Activated naive CD4-positive, alpha-beta T cell treated with anti-CD3 and anti-CD28 coated beads, Interleukin-2, amount 10 ng/mL, durations not matched to agents 7 days and 5 days (primary cell): ENCODE measurements at places on chromosomes 4 and X.

- no peak for DNase-seq
- H3K4me3 ChIP-seq, result no peak overlapping the region
- H3K4me1 ChIP-seq, result no peaks in the 10 kb centered on the region
- H3K27me3 ChIP-seq, result no peaks in the 10 kb centered on the region
- H3K36me3 ChIP-seq, result peaks cover 5% of the 10 kb centered on the region
Measured at GRCh38 chr4:26441102-26441501, 49.2 kb downstream of the CCKAR start.

GRCh38 chr4:28313729-28314713 is 1453.4 kb downstream of the STIM2 start:
- no peak for DNase-seq
- no peaks in the 10 kb centered on the region for H3K27me3 ChIP-seq
- no peaks in the 10 kb centered on the region for H3K4me1 ChIP-seq
- no peak overlapping the region for H3K4me3 ChIP-seq

GRCh38 chr4:177381762-177382310 is 60.4 kb downstream of the AGA start:
- H3K4me1 ChIP-seq, result peaks cover 10% of the 10 kb centered on the region
- peaks cover 12% of the 10 kb centered on the region for H3K27me3 ChIP-seq
- H3K4me3 ChIP-seq, result no peak overlapping the region

DNA sequence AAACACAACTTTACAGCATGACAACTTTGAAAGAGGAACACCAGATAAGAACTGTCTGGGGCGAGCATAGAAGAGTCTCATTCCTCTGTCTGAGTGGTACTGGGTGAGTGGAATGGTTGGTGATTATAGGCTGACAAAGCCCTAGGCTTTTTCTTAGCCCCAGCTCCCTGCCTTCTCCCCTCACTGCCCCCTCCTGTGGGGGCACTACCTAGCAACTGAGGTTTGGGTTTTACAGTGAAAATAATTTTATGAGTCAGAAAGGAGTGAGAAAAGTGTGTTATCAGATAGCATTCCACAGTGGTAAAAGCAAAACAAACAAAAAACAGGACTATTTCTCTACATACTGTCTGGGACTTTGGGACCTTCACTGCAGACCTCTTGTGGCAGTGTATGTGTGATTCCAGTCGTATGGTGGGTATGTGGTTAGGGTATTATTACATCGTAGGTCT is 10.5 kb upstream of the TMEM165 start:
- no peak for DNase-seq

DNA sequence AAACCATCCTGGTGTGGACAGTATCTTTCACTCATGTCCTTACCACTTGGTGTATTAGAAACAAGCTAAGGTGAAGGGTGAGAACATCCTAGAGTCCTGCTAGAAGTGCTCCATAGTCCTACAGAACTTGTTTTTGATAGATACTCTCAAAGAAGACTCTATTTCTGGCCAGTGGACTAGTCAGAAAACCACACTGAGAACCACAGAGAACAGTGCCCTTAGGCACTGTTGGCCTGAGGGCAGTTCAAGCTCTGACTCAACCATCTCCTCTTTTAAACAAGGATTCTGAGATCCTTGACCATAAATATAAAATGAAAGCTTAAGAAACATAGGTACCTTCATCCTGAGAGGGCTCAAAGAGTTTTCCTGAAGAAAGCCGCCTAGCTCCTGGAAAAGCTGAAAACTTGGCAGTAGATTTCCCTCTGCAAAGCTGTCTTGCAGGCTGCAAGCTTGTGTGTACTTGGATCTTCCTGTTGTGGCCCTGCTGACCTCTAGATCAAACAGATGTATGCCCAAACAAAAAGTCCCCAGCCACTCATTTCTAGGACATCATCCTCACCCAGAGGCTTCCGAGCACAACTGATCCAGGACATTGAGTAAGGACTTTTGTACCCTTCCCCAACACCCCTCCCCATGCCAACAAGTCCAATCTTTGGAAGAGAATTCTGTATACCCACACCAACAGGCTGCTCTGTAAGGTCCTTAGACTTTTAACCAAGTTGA is 111.6 kb upstream of the CXCL13 start:
- H3K36me3 ChIP-seq, result no peaks in the 10 kb centered on the region
- H3K4me1 ChIP-seq, result no peaks in the 10 kb centered on the region
- no peak overlapping the region for H3K27ac ChIP-seq
- peaks cover 15% of the 10 kb centered on the region for H3K27me3 ChIP-seq
- H3K4me3 ChIP-seq, result no peak overlapping the region
- DNase-seq, result no peak

DNA sequence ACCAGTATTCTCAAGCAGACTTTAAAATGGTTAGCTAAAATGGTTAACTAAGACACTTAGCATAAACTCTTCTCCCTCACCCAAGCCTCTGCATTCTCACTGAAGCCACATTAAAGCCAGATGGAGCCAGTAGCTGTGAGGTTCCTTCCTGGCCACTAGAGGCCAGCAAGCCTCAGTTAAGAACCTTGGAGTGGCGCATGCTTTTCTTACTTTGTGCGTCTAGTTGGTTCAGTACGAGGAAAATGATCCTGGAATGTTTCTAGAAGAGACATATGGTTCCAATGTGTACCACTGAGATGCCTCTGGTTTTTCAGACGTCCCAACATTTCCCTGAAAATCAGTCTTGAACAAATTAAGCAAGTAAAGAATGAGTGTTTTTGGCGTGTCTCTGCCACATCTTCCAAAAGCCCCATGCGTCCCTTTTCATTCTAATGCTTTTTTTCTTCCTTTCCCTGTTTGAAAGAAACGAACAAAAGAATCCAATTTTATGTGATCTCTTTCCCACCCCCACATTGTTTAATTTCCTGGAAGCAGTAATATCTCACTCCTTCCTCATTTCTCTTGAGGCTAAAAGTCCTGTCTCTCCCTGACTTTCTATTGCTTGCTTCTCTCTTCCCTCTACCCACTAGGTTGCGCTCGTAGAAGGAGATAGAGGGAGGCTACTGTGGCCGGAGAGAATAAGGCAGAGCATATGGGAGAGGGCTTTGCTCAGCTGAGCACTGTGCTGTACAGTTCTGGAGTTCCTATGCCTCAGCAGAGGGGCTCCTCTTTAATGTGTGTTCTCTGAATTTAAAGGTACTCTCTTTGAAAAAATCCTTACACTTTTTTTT is 82.9 kb upstream of the TAB3 start:
- peak; percentile 26 for DNase-seq
- peaks cover 5% of the 10 kb centered on the region for H3K4me1 ChIP-seq
- H3K4me3 ChIP-seq, result peak overlapping the region; percentile 17
- no peaks in the 10 kb centered on the region for H3K27me3 ChIP-seq
- H3K27ac ChIP-seq, result no peak overlapping the region
- no peaks in the 10 kb centered on the region for H3K36me3 ChIP-seq

DNA sequence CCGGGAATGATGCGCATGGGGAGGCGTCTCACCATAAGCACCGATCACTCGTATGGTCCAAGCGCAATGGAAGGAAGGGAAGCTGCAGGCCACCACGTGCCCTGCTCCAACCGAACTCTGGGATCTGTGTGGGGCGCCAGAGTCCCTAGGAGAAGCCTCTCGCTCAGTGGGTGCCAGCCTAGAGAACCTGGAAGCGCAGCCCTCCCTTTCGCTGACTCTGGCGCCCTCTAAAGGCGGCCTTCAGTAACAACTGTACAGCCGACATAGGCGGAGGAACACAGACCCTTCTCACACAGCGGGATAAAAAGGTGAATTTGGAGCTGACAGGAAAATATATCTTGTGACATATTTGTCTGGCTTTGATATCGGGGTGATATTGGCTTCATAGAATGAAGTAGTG is 76.0 kb downstream of the INTS6L start:
- H3K4me3 ChIP-seq, result no peak overlapping the region
- H3K27me3 ChIP-seq, result peaks cover 10% of the 10 kb centered on the region

- H3K27me3 ChIP-seq, result peaks cover 20% of the 10 kb centered on the region
- no peak for DNase-seq
- no peak overlapping the region for H3K27ac ChIP-seq
- H3K4me1 ChIP-seq, result no peaks in the 10 kb centered on the region
Measured at GRCh38 chr4:139576219-139576618, 20.2 kb upstream of the SETD7 start.

DNA sequence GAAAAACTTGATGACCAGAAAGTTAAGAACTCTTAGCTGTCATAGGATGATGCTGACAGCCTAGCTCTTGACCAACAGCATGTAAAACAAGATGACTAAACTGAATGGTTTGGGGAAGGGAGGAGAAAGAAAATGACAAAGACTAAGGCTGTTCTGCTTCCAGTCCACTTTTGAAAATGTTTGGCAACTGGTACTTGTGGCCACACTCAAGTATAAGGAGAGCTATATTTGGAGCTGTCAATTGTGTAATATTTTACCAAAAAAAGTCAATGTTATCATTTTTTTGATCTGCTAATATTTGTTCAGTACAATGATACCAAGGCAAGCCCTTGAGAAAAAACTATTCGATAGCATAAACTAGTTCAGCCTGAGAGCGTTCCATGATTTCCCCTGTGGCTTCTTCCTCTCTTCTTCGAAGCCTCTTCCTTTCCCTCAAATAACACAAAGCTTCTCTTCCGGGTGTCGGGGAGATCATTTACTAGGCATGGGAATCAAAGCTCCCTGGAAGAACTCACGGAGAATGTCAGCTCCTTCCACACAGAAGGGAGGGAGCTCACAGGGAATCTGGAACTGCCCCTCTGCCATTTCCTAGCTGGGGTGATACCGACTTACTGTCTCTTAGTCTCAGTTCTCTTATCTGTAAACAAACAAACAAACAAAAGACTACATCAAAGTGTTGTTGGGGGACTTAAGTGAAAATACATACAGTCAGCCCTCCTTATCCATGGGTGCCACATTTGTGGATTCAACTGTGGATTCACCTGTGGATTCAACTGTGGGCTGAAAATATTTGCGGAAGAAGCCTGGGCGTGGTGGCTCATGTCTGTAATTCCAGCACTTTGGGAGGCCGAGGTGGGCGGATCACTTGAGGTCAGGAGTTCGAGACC is 82.6 kb downstream of the SCD5 start:
- H3K27ac ChIP-seq, result no peak overlapping the region
- no peaks in the 10 kb centered on the region for H3K36me3 ChIP-seq
- no peaks in the 10 kb centered on the region for H3K4me1 ChIP-seq
